ENCODE measurements at places on chromosomes 2 and 18. TPM values are rescaled to one million over a fixed set of nuclear protein-coding genes. Genes with fewer than 3 reads are reported as not detected.

DNA sequence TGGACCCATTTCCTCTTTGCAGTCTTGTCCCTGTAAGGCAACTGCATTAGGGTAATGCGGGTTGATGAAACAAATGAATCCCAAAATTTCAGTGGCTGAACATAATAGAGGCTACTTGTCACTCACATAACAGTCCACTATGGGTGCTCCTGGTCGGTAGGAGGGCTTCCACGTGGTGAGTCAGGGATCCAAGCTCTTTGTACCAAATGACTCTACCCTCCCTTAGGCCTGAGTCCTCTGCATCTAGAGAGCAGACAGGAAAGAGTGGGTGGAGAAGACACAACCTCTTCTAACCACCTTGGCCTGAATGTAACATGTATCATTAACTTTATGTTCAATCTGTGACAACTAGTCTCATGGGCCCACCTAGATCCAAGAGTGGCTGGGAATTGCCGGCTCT, 86.2 kb upstream of the HAAO start:
- peak; percentile 56 for DNase-seq

Gene DUSP28
- total RNA-seq = 4.2 TPM

- no peak for DNase-seq
These were observed 79.6 kb upstream of the B3GNT7 start for GRCh38 chr2:231315896-231316295.

GRCh38 chr2:197164141-197164754, 146.3 kb downstream of the ANKRD44 start:
- DNase-seq = no peak

Gene POTEC
- not detected for total RNA-seq

- peak; percentile 22 for DNase-seq
These were observed 183.4 kb upstream of the FN1 start for GRCh38 chr2:215619022-215619958.

Gene DSC2
- total RNA-seq = not detected

- DNase-seq = no peak
These were observed 261.3 kb downstream of the ALPK2 start for GRCh38 chr18:58367425-58368140.

Gene KLHL14
- total RNA-seq = not detected

Gene MALL
- total RNA-seq = 0.31 TPM

- DNase-seq = no peak
These were observed 6.4 kb downstream of the BAZ2B start for GRCh38 chr2:159609811-159610549.

- no peak for DNase-seq
These were observed 39.5 kb downstream of the TPRKB start for GRCh38 chr2:73697606-73698005.

DNA sequence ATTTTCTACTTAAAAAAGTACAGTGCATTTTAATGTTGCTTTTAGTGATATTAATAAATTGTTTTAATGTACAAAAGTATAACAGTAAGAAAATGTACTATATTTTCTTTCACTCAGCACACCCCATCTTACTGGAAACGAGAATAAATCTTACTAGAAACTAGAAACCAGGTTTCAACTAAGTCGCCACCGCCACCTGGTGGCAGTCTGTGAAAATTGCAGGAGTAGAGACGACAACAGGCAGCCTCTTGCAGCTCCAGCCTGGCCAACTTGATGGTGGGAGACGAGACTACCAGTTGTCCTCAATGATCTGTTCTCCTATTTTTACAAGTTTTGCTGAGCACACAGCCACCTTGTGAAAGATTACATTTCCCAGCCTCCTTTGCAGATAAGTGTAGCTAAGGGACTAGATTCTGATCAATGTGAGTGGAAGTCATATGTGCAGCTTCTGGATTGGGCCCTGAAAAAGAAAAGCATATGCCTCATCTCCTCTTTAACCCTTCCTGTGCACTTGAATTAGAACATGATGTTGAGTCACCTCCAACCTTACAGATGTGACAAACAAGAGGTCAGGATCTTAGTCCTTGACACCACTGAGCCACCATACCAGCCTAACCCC, 8.7 kb downstream of the OTOF start:
- peak; percentile 83 for DNase-seq

Gene FAP
- total RNA-seq = not detected

DNA sequence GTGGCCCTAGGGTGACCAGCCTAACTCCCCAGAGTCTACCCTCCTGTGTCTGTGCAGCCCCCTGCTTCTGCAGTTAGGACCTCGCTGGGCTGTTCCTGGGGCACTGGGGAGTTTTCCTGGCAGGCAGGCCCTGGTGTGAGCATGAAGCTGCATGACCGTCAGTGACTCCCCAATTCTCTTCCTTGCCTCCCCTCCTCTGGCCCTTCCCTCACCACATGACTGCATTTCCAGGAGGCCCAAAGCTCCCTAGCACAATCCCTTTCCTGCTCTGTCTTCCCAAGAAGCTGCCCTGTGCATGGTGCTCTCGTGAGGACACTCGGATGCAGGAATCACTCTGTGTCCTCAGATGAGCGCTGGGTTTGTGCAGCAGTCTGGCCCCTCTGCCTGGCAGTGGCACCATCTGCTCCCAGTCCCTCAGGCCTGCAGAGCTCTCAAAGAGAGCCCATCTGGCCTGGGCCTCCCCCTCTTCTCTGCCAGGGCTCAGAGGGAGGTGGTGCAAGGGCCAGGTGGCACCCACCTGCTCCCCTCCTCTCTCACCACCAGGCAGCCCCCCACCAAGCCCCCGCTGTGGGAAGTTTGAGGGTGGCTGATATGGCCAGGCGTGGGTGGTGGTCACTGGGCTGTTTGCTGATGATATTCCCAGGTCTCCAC, 125.6 kb upstream of the HS6ST1 start:
- DNase-seq = no peak

Gene TCF7L1
- not detected for total RNA-seq

- no peak for DNase-seq
These were observed 127.0 kb downstream of the ANTXR1 start for GRCh38 chr2:69139778-69140670.

Gene LBX2
- total RNA-seq = 0.63 TPM

Gene RAPH1
- total RNA-seq = 11.5 TPM

Gene SF3B1
- total RNA-seq = 228 TPM

Gene SLC11A1
- total RNA-seq = 0.26 TPM

DNA sequence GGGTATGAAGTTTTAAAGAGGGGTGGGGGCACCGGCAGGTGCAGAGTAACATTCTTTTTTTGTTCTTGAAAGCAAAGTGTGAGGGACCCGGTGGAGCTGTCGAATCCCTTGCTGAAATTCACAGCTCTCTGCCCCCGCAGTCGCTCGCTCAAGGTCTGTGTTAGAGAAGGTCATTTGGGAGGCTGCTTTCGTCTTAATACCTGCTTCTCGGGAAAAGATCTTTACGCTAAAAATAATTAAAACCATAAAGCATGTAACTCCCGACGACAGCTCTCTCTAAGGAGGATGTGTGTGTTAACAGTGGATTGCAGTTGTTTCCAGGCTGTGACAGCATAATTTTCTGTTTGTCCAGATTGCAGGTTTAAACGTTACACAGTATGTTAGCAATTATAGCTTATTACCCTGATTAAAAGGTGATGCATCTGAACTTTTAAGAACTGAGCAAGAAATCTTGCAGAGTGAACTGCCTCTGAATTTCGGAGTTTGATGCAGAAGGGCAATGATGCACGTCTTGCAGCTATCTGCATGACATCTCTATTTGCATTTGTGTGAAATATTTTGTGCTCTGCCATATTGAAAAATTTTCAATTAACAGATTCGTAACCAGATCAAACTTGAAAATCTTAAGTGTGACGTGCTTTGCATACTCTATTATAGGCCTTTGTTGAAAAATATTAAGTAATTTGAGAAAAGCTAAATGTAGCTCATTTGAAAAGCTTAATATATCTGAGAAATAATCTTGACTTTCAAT, 954 bp downstream of the RAPGEF4 start:
- no peak for DNase-seq

Gene AQP12B
- not detected for total RNA-seq

- no peak for DNase-seq
These were observed 336.6 kb downstream of the SMAD2 start for GRCh38 chr18:47593744-47594472.

GRCh38 chr2:137155356-137156104, 390.2 kb downstream of the THSD7B start:
- no peak for DNase-seq

Gene CLEC4F
- not detected for total RNA-seq

GRCh38 chr2:32752205-32752604, 124.4 kb downstream of the TTC27 start:
- DNase-seq = no peak

GRCh38 chr18:41879256-41879655, 75.8 kb upstream of the PIK3C3 start:
- no peak for DNase-seq
